ENCODE measurements at places on chromosomes 3 and 15.

DNA sequence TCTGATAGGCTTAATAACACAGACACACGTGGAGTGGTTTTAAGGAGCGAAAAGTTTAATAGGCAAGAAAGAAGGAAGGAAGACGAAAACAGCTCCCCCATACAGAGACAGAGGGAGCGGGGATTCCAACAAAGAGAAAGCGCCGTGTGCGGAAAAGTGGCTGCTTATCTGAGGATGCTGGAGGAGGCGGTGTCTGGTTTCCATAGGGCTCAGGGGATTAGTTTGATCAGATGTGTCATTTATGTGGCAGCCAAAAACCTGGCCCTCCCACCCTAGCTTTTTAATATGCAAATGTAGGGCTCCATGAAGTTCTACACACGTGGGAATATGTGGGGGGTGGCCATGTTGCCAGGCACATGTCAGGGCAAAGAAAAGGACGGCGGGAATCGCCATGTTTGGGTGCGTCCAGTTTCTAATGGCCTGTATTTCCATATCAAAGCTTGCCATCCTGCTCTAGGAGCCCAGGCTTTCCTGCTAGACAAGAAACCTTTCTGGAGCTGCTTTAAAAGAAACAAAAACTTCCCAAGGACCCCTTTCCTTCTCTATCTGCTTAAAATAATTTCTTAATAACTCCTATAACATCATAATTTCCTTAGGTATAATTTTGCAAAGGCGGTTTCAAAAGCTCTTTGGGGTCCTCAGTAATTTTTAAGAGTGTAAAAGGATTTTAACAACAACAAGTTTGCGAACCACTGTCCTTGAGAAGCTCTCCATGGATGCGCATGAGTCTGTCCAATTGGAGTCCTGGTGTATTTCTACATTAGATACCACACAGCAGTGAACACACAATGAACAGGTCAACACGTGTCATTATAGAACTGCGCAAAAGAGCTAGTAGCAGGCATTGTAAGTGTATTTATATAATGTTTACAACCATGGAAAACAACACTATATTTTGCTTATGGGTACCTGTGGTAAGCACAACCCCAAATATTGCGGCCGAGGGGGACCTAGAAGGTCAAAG, 622 bp upstream of the ZNF589 start:
- no peak for DNase-seq

DNA sequence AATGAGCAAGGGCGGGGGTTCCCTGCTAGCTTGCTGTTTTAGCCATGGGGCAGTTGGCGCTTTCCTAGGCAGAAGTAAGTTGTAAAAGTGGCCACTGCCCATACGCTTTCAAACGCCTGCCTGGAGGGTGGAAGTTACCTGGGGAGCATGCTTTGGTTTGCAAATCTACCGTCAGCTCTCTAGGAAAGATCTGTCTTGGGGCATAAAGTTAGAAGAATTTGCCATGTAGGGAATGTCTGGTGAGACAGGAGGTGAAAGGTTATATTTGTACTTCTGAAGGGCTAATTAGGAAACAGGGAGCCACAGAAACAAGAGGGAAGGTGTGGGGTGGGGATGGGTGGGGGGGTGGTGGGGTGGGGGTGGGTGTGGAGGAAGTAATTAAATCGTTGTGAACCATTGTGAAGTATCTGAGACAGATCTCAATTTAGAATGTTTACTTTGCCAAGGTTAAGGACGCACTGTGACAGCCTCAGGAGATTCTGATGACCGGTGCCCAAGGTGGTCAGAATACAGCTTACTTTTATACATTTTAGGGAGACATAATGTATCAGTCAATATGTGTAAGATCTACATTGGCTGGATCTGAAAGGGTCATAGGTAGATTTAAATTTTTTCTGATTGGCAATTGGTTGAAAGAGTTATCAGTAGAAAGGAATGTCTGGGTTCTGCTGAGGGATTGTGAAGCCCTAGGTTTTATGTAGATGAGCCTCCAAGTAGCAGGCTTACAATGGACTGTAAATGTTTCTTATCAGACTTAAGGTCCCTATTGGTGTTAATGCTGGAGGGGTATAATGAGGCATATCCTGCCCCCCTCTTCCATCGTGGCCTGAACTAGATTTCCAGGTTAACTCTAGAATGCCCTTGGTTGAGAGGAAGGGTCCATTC, 62.0 kb upstream of the GCNT3 start:
- DNase-seq: no peak

GRCh38 chr15:100986158-100986896, 67.2 kb downstream of the LRRK1 start:
- no peak for DNase-seq

- no peak for DNase-seq
Observed at GRCh38 chr15:100133001-100133400, 208.8 kb downstream of the ADAMTS17 start.

DNA sequence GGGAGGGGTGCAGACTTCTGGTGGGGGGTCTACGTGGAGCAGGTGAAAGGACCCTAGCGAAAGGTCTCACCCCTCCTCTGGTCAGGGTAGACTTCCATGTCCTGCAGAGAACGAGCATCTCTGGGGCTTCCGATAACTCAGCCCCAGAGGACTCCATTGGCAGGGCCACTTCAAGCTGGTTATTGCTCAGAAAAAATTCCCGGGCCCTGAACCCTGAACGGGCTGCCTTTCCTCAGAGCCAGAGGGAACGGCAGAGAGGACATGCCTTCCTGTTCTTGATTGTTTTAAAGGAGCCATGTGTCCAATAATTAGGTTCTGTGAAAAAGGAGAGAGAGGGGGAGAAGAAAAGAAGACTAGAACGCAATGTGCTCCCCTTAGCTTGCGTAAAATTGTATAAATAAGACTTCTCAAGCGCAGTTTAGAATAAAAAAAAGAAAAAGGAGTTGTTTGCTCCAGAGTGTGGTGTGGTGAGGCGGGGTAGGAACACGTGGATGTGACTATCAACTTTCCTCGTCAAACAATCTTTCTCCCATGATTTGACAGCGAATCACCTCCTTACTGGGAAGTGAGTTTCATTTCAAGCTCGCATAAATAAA, 193.4 kb upstream of the UBE2E1 start:
- DNase-seq: no peak

DNA sequence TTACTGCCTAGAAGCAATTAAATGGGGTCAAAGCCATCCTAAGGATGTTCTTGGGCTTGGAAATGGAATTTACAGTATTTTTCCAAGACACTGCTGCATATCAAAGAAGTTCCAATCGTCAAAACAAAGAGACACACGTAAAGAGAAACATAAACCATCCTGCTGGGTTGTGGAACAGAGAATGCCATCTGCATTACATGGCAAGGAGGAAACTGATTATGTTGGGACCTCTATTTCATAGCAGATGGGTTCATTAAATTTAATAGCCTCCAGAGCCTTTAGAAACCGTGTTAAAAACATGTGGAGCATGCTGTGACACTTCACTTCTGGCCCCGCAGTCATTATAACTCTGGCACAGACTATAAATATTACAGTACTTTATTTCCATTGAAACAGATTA, 154.6 kb downstream of the LRTM1 start:
- DNase-seq: no peak

GRCh38 chr15:91599261-91599660, 254.2 kb upstream of the SLCO3A1 start:
- no peak for DNase-seq
